ENCODE measurements at places on chromosomes 11 and 22. TPM values are rescaled to one million over a fixed set of nuclear protein-coding genes. Genes with fewer than 3 reads are reported as not detected.

ALDH3B2 gene
- not detected for total RNA-seq

FOLR2 gene
- not detected for total RNA-seq

CRYAB gene
- not detected for total RNA-seq

SLC22A25 gene
- total RNA-seq = not detected

TEX12 gene
- 0.32 TPM for total RNA-seq

GAB4 gene
- not detected for total RNA-seq

B3GAT1 gene
- total RNA-seq = under 0.01 TPM

SMIM35 gene
- not detected for total RNA-seq

OR56A1 gene
- total RNA-seq = not detected

OR4D5 gene
- not detected for total RNA-seq

CTTN gene
- total RNA-seq = 337 TPM

NLRP10 gene
- total RNA-seq = 0.15 TPM

AIFM3 gene
- total RNA-seq = 0.46 TPM

DKK3 gene
- total RNA-seq = 223 TPM

MMP27 gene
- total RNA-seq = not detected

PDGFB gene
- 51.0 TPM for total RNA-seq

MMP12 gene
- not detected for total RNA-seq

GPHA2 gene
- total RNA-seq = not detected

PGR gene
- under 0.01 TPM for total RNA-seq

PRODH gene
- total RNA-seq = not detected

MS4A6A gene
- 21.8 TPM for total RNA-seq
